ENCODE measurements at places on chromosomes 1 and 21.
A peak's percentile ranks its signal among the peaks of the same experiment; 100 is the strongest.

GRCh38 chr1:180945551-180945950, 32.9 kb downstream of the KIAA1614 start:
- no peak for DNase-seq

GRCh38 chr21:43703035-43703880, 15.7 kb upstream of the PDXK start:
- DNase-seq, result peak; percentile 46

GRCh38 chr1:206112600-206113301, 4.4 kb downstream of the AVPR1B start:
- no peak for DNase-seq

- no peak for DNase-seq
Measured at GRCh38 chr1:238832106-238832505, 554.3 kb upstream of the CHRM3 start.

DNA sequence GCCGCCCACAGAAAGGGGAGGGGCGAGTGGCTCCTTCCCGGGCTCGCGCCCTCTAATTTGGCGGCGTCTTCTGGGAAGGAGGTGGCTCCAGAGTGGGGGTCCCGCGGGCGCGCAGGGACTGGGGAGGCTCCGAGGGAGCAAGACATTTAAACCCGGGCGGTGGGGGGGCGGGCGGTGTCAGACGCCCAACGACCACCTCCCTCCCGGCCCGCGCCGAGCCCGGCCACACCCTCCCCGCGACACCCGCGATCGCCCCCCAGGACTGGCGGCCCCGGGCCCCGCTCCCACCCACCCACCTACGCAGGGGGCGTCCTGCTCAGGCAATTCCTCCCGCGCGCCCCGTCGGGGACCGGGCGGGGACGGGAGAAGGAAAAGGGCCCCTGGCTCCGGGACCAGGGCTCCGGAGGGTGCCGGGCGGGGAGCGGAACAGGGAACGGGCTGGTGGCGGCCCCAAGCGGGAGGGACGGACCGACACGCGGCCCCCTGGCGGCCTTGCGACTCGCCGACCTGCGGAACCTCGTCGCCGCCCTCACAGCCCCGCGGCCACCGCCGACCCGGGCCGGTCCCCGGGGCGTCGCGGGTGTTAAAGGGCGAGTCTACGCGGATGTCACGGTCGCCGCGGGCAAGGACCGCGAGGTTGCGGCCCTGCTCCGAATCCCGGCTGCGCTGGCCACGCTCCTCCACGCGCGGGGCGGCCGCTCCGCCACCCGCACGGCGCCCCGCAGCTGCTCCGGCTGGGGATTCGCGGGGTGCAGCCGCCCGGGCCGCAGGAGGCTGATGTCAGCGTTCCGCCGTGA, 94.0 kb upstream of the FMN2 start:
- peak; percentile 29 for DNase-seq

DNA sequence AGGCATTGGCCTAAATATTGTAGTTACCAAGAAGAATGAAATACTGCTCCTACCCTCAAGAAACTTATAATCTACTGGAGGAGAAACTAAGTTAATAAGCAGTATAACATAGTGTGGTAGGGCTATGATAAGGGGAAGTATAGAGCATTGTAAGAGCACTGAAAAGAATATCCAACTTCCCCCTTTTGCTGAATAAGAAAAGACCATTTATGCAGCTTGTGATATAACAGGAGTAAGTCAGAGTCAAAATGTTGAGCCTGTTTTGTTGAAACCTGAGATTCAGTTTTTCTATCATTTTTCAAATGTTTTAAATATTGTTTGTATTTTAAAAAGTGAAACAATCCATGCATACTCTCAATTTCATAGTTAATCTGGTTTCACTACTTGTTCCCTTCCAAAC, 48.3 kb upstream of the FCRL4 start:
- no peak for DNase-seq

DNA sequence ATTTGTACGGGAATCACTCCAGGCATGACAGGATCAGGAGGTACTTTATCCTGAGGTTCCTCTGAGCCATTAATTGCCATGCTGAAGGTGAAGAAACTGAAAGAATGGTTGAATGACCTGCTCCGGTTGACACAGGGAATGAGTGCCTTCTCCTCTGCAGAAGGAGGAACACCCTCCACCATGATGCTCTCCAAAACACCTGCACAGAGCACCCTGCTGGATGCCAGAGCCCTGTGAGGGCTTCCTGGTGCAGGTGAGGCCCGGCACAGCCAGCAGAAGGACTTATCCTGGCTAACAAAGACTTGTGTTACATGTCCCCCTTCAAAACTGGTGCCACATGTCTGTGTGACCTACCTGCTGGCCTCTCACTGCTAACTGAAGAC, 14.3 kb upstream of the LBR start:
- peak; percentile 23 for DNase-seq

DNA sequence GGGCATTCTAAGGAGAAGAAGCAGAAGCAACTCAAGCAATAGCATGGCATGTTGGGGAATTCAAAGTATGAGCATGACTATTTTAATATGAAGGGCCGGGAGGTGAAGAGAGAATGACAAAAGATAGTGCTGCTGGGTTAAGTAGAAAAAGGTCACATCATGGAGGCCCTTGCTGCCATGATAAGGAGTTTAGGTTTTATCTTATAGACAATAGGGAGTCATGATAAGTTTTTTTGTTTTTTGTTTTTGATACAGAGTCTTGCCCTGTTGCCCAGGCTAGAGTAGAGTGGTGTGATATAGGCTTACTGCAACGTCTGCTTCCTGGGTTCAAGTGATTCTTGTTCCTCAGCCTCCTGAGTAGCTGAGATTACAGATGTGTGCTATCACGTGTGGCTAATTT, 3.1 kb downstream of the BNIPL start:
- no peak for DNase-seq

DNA sequence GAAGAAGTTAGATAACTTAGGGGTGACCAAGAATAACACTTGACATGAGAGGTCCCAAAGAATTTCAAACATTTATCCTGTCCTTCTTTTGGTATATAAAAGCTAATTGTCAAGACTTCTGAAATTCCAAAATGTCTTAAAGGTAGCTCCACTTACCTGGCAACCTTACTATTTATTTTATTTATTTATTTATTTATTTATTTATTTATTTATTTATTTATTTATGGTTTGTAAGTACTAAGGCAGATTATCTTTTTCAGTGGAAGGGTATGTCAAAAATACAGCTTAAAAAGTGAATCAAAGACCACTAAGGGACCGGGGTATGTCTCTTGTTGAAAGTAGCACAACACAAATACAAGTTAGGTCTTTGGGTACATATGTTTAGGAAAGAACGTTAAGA, 620.8 kb upstream of the B3GALT2 start:
- no peak for DNase-seq

DNA sequence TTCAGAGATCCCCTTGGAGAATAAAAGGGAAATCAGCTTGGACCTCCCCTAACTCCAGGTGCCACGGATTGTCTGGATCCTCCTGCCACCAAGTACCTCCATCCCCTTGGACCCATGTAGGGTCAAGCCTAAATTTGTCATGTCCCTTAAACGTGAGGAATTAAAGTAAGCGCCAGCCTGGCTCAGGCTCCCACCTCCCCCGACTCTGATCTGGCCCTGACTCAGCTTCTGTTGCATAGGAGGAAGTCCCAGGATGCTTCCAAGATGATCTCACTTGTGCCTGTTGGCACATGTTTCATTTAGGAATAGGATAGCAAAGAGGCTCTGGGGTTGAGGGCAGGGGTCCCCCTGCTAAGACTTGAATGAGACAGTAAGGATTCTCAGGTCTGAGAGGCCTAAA, 231.9 kb upstream of the JUN start:
- DNase-seq, result no peak

GRCh38 chr1:119966020-119966419, 69.7 kb upstream of the ADAM30 start:
- DNase-seq, result no peak

DNA sequence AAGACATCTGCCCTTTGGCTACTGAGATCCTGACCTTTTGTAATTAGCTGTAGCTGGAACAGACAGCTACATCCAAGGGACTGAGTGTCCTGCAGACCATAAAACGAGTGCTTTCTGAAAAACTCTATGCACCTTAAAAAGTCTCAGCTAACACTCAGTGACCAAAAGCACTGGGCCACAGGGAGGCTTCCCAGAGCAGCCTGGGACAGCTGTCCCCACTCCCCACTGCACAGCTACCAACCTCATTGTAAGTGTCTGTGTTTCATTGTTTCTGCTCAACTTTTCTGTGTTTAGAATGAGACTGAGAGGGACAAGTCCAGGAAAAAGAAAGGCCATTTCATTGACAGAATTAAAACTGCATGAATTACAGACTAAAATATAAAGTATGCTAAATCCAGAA, 80.7 kb downstream of the SMYD2 start:
- DNase-seq, result no peak

DNA sequence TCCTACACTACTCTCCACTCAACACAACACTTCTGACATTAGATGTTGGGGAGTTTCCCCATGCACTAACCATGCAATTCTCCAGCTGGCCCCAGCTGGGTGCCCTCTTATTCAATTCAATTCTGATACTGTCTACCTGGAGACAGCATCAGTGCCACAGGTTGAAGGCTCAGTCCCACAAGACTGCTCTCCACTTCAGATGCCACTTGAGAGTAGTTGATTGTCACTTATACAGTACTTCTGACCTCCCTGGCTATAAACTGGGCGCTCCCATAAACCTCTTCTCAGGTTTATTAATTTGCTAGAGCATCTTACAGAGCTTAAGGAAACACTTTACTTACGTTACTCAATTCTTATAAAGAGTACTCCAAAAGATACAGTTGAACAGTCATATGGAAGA, 442.3 kb downstream of the LRRIQ3 start:
- no peak for DNase-seq

DNA sequence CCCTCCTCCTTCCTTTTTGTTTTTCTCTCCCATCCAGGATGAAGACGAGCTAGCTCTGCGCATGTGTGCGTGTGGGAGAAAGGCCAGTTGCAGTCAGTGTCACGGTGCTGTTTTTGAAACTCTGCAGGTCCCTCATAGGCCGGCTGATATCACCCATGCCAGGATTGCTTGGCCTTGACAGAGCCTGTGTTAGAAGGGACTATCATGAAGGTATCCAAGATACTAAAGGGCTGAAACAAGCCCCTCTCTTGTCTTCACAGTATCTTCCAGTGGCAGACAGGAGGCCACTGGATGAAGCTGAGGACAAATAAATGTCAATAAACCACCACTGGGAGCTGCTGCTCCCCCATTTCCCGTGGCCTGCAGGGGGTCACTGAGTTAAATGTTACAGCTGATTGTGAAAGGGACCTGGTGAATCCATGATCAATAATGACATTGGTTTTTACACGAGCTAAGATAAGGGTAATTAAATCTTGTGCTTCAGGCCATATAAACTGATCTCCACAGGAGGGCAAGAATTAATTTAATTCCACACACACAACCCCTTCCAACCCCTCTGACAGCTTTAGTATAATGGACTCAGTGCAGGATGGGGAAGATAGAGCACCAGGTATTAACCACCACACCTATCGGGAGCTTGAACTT, 64.6 kb upstream of the TARBP1 start:
- DNase-seq, result peak; percentile 17

- DNase-seq, result no peak
Measured at GRCh38 chr1:27576806-27577227, 27.1 kb downstream of the AHDC1 start.

DNA sequence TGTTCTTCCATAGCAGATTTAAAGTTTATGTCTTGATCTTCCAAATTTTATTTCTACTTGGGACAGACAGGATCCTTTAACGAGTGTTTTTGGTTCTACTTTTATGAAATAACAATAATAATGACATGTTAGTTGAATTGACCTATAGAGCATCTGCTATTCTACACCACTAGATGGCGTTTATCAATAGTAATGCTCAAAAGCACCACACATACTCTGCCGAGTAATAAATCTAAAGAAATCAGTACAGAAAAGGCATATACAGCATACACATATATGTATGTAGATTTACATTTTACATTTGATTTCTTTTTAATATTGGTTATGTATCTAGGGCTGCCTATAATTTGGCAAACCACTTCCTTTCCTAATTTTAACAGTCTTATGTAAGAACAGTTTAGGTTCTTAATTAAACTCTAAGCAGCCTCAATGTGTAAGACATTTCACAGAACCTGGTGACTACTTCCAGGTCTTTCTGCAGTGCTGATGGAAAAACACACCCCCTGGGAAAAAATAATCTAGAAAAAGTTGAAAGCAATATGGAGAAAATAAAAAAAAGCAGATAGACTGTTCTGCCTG, 5.9 kb upstream of the SIPA1L2 start:
- no peak for DNase-seq

- DNase-seq, result no peak
Measured at GRCh38 chr1:225655509-225656258, 2.8 kb upstream of the ENAH start.

Measured in stimulated activated CD8-positive, alpha-beta memory T cell treated with anti-CD3 and anti-CD28 coated beads, Interleukin-4, amount 100 ng/mL, for 48 hours (primary cell).